ENCODE measurements at places on chromosomes 5 and 9.

DNA sequence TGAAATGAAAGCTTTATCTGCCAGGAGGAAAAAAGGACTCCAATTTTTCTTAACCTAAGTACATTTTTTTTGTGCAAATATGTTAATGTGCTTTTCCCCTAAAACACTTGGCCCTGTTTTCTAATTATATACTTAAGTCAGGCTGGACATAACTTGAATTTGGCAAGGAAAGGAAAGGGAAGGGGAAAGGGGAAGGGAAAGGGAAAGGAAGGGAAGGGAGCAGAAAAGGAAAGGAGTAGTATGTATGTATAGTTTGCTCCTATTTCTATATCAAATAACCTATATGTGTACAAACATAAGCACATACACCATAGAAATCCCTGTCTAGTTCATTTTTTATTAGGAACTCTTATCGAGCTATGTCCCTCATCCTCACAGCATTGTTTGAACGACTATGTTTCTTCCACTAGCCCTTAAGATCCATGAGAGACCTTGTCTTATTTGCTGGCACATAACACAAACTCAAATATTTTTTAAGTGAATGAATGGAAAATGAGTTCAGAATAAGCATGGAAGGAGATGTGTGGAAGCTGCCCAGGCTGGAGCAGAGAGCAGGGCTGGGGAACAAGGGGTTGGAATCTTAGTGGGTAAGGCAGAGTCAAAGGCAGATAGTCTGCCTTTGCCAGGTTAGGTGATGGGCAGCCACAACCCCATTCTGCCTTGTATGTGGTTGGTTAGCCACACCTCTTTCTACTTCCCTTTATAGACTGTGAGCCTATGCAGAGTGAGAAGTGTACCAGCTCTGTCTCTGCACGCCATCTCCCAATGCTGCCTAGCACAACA lies 70.0 kb downstream of the KLHL3 start:
- no peak for DNase-seq

- peak; percentile 71 for DNase-seq
Observed at GRCh38 chr5:151234476-151235238, 10.8 kb upstream of the CCDC69 start.

GRCh38 chr5:178403956-178404600 lies 171.5 kb upstream of the PHYKPL start:
- no peak for DNase-seq

DNA sequence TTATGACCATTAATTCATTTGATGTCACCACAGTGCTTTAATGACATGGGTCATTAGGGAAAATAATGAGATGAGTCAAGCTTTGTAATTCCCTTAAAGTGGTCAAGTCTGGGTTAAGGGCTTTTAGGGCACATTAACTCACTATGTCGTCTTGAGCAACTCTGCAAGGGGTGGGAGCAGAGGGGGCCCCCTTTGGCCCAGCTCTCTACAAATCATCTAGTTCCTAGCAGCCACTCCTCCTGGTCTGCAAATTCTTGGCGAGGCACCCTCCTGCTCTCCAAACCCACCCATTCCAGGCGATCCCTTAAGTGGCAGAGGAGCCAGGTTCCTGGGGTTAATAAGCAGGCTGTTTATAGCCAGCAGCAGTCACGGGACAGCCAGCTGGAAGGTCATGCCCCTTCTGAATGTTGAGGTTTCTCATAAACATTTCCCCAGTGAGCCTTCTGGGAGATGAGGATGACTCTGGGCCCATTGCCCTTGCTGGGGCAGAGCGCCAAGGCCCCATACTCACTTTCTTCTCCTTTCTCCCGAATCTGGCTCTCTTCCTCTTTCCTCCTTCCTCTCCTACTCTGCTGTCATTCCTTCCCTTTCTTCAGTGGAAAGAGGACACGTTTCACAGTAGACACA lies 14.3 kb upstream of the GPX3 start:
- no peak for DNase-seq

DNA sequence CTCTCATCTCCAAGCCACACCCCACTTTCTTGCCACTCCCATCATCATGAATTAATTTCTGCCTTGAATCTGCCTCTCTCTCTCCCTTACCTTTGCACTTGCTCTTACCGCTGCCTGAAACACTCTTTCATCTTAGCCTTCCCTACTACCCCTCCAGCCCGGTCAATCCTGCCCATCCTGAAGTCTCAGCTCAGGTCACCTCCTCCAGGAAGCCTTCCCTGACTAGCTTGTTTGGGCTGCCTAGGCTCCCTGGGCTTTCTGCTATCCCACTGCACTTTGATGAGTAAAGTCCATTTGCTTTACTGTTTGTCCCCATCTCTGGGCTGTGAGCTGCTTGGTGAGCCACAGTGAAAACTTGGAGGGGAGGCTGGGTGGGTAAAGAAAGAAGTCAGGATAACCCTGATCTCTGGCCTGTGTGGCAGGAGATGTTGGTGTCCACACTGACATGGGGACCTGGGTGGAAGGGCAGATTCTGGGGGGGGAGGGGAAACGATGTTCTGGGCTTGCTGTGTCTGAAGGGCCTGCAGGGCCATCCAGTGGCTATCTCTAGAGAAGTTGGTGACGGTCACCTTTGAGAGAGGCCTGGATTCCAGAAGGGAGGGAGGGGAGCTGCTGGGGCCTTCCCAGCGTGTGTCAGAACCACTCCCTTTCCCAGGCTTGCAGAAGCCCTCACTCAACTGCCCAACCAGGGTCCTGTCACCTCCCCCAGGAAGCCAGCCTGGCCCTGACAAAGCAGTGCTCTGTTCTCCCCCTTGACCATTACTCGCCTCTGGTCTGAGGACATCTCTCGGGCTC lies 75.0 kb upstream of the DAB2IP start:
- no peak for DNase-seq

DNA sequence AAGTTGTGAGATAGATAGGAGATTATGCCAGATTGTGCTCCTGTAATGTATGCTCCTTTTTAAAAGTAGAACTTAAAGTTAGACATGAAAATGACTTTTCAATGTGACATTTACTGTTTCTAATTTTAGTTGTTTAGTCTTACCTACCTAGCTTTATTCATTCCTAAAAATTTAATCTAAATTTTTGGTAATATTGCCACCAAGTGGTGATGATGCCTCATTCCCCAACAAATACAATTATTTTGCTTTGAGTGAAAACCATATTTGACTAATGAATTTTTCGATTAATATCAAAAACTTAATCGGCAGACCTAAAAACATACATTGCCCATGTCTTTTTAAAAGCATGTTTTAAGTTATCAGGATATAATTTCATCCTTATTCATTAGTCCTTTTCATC lies 25.6 kb downstream of the PPWD1 start:
- DNase-seq: peak; percentile 3

GRCh38 chr5:43312076-43312661 lies 1.0 kb downstream of the HMGCS1 start:
- DNase-seq: no peak

GRCh38 chr5:171523781-171524180 lies 104.3 kb downstream of the FGF18 start:
- no peak for DNase-seq

DNA sequence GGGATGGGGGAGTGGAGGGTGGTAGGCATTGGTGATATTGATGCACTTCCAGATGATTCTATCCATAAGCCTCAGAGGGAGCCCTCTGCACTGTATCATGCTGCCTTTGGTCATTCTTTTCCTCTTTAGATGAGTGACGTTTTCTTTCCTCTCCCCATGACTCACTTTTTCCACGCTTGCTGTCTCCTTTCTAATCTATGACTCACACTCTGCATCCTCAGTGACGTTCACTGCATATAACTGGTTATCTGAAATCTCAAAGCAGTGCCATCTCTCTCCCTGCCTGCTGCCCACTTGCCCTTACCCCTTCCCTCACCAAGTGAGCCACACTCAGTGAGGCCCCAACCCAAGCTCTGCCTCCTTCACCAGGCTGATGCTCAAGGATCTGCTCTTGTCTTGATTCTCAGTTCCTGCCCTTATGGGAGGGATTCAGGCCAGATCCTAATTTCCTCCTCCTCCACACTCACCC lies 31.6 kb downstream of the PTGS1 start:
- peak; percentile 98 for DNase-seq

GRCh38 chr9:122191584-122191983 lies 31.9 kb downstream of the MORN5 start:
- DNase-seq: no peak

- no peak for DNase-seq
Observed at GRCh38 chr5:135822959-135823358, 11.5 kb upstream of the SLC25A48 start.

Measured in lung microvascular endothelial cell (primary cell).